ENCODE measurements at places on chromosomes 1 and 21.
A peak's percentile ranks its signal among the peaks of the same experiment; 100 is the strongest.

DNA sequence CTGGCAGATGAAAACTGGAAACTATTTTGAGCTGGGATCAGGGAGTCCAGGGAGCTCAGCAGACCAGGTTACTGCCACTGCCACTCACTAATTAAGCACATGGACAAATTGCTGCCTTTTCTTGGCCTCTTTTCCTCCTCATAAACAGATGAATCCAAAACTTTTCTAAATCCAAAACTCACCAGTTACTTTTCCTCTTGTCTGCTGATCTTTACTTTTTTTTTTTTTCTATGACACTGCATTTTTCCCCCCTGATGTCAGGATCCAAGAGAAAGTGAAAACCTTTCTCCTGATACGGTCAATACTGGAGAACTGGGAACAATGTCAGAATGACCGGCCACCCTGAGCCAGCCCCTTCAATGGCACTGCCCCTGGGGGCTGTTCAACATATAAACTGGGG, 405.8 kb downstream of the DUSP10 start:
- DNase-seq: no peak

DNA sequence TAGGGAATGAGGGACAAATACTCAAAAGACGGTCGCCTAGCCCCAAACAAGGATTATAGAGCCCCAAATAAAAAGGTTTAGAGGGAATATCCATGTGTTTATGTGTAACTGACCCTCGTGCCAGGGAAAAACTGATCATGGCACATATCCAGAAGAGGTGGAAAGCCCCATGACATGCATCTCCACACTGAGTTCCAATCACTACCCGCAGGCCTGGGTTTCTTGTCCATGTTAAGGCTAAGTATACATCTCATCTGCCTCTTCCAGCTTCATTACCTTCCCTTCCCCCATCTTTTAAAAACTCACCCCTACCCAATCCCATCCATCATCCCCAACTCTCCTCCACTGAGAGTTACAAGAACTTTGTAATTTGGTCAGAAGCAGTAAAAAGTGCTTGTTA, 15.2 kb downstream of the GADD45A start:
- no peak for DNase-seq

GRCh38 chr1:182765391-182765790, 24.2 kb upstream of the NPL start:
- DNase-seq: no peak

DNA sequence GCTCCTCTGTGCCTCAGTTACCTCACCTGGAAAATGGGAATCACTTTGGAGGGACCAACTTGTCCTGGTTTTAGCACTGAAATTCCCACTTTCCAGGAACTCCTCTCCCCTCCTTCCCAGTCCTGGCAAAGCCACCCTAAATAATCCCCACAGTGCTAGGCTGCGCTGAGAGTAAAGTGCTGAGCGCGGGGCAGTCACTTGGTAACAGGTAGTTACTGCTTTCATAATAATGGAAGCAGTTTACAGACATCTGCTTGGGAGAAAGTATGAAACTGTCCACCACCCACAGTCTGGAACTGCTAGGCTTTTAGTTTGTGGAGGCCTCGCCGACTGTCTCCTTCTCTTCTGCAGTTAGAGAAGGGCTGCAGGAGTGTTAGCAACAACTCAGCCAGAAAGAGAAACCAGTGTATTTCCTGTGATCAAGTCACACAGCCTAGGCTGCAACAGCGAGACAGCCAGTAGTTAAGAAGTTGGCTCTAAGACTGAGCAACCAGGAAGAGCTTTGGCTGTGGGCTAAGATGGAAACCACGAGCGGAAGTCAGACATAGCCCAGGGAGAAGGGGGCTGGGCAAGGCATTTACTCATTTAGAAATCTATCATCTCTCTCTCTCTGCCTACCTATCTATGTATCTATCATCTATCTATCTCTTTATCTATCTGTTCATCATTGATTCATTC, 30.8 kb upstream of the ABCG1 start:
- peak; percentile 86 for DNase-seq

GRCh38 chr1:64323882-64324281, 120.5 kb downstream of the UBE2U start:
- DNase-seq: no peak

DNA sequence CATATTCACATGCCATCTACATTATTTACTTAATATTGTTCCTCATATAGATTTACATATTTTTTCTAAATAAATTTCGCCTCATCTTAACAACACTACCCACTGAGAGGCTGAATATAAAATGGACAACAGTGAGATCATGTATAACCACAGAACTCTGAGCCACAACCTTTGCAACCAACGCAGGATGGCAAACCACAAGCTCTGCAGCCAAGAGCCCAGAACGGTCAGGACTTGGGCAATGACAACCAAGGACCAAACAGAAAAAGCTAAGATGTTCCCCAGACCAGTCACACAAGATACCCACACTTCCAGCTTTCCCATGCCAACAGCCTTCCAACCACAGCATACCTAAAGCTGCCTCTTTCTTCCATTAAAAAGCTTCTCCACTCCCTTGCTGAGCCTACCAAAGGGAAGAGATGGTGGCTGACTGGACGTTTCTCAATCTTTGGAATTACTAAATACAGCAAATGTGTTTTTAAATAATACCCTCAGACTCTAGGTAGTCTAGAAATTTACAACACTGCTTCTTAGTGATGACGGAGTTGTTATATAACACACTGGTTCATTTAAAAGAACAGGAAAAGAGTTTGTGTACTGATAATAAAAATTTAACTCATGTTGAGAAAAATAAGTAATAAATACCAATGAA, 117.9 kb downstream of the AKT3 start:
- no peak for DNase-seq

GRCh38 chr1:156747742-156748669, 3.5 kb downstream of the HDGF start:
- no peak for DNase-seq

DNA sequence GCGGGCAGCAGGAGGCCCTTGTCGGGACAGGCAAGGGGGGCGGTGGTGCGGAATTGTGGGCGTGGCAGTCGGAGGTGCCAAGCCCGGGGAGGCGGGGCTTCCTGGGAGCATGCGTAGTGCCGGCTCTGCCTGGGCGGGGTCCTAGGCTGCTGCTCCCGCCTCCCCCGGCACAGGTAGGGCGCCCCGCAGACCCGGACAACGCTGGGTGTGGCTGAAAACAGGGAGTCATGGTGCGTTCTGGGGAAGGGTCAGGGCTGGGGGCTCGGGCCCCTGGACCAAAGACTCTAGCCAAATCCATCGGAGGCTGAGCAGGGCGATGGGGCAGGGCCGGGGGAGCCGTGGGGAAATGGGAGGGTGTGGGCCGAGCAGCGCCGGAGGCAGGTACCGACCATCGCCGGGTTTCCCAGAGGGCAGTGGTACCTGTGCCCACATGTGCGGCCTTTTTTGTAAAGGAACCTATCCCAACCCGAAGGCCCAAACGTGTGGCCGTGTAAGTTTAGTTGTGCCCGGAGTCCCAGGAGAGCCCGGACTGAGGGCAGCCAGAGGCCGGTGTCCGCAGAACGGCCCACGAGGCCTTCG, 231.9 kb downstream of the SDCCAG8 start:
- no peak for DNase-seq

DNA sequence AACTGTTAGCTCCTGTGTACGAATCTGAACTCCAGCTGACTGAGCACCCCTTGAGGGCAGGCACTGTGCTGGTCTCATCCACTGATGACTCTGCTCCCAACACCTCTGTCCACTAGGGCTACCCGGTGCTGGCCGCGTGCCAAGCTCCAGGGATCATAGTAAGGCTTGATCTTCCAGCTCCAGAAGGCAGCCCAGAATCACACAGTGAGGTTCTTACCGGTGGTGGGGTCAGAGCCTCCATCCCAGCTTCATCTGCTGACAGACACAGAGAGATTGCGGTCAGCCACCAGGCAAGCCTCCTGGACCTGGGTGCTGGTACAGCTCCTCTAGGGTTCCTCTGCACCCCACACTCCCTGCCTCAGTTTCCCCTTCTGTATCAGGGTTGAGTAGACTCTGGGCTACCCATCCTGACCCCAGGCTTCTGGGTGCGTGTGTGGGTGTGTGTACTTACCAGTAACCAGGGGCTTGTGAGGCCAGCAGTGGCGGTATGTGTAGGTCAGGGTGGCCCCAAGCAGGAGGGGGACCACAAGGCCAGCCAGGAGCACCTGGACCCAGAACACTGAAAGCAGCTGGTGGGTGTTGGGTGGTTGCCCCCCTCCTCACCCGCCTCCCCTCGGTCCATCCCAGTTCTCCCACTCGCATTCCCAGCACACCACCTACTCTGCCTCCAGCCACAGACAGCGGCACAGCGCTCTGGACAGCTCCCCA, 3.4 kb downstream of the TNFRSF25 start:
- DNase-seq: no peak

DNA sequence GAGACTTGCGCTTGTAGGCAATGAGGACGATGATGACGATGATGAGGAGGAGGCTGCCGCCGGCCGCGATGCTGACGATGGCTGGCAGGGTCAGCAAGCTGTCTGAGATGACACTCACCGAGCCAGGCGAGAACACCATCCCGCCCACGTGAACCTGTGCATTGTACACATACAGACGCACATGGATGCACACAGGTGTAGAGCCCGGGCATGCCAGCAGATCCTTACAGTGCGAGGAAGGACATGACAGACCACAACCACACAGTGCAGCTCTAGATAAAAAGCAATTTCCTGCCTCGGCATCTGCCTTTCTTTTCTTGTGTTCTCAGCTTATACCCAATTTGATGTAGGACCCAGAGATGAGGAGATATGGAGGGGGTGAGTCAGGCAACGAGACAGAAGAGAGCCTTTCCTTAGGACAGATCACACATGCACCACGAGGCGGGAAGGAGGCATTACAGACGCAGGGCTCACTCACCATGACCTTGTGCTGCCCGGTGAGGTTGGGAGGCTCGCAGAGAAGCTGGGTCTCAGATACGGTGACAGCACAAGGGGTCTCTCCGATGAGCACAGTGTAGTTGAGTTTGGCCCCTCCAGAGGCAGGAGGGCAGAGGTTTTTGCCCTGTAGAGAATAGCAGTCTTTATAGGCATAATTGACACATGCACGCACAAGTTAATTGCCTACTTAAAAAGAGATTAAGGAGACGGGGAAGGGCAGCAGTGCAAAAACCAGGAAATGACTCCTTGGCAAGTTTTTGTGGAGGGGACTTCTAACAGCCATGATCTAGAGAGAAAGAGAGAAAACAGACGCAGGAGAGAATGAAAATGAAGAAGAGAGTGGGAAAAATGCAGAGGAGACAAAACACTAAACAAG, 133.9 kb upstream of the CD34 start:
- DNase-seq: no peak

DNA sequence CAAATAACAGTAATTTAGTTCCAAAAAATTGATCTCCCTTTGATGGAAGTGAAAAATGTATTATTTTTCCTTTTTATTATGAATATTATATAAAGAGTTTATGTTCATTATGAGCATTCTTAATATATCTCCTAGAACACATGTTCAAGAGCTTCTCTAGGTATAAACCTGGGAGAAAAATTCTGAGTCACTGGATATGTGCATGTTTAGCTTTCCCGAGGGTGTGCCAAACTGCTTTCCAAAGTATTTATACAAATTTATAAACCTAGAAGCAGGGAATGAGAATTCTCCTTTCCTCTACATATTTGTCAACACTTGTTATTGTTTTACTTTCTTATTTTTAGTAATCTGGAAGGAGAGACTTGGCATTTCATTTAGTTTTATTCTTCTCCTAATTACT, 25.0 kb downstream of the XCL2 start:
- DNase-seq: no peak

GRCh38 chr1:28395181-28395580, 25.6 kb downstream of the PHACTR4 start:
- DNase-seq: no peak

GRCh38 chr1:79568411-79568810, 561.9 kb upstream of the ADGRL4 start:
- DNase-seq: no peak

DNA sequence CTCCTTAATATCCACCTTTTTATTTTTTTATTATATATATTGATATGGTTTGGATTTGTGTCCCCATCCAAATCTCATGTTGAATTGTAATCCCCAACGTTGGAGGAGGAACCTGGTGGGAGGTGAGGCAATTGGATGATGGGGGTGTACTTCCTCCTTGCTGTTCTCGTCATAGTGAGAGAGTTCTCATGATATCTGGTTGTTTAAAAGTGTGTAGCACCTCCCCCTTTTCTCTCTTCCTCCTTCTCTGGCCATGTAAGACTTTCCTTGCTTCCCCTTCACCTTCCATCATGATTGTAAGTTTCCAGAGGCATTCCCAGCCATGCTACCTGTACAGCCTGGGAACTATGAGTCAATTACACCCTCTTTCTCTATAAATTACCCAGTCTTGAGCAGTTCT, 22.7 kb upstream of the CCSAP start:
- DNase-seq: no peak

DNA sequence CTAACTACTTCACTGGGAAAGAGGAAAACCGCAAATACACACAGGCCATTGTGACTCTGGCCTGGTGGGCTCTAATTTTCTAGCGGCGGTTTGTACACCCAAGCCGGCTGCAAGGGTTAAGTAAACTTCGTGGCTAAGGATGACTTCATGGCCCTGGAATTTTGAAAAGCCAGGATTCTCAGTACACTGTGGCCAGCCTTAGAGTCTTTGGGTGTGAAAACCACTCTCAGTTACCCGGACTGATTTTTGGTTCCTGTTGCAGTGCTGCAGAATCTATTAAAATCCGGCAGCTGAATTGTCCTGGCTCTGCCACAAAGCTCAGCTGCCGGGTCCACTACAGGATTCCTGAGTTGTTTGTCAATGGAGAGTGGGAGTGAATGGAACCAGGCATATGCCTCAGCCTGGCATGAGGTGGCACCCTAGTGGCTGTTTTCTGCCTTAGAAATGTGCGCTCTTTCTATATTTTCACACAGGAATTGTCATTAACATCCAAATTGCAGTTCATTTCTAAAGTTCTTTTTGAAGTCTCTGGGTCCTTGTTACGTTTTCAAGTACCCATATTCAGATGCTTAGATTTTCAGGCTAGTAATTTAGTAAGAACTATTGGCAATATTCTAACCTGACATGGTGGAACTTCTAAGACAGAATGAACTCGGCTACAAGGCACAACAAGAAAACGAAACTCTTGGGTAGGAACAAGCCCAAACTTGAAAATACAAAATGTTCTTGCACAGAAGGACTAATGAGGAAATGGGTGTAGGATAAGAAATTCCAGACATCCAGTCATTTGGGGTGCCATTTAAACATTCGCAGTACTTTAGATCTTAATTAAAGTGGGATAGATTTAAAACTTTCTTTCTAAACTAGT, 255.9 kb downstream of the NFIA start:
- no peak for DNase-seq

GRCh38 chr1:88973520-88974137, 18.8 kb downstream of the KYAT3 start:
- no peak for DNase-seq

DNA sequence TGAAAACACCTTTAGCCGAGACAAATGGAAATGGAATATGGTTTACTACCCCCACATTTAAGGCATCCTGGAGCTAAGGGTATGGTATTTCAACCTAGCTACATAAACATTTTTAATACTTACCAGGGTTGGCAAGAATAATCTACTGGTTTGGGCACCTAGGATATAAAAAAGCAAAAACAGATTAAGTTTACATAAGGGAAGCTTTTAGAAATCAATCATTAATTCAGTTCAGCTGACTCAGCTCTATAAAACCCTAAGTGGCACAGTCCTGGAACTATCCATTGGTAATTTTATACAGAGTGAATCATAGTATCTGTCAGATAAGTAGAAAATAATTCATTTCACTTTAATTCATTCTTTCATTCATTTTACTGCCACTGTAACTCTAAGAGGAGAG, 355.2 kb downstream of the VAV3 start:
- DNase-seq: no peak

GRCh38 chr1:204126956-204127355, 24.9 kb downstream of the ETNK2 start:
- no peak for DNase-seq

- DNase-seq: no peak
Measured at GRCh38 chr21:28253338-28253737, 739.3 kb downstream of the LTN1 start.

Data from CD8-positive, alpha-beta memory T cell (primary cell).